ENCODE measurements at places on chromosomes 7 and 10. TPM values are rescaled to one million over a fixed set of nuclear protein-coding genes. Genes with fewer than 3 reads are reported as not detected.

DNA sequence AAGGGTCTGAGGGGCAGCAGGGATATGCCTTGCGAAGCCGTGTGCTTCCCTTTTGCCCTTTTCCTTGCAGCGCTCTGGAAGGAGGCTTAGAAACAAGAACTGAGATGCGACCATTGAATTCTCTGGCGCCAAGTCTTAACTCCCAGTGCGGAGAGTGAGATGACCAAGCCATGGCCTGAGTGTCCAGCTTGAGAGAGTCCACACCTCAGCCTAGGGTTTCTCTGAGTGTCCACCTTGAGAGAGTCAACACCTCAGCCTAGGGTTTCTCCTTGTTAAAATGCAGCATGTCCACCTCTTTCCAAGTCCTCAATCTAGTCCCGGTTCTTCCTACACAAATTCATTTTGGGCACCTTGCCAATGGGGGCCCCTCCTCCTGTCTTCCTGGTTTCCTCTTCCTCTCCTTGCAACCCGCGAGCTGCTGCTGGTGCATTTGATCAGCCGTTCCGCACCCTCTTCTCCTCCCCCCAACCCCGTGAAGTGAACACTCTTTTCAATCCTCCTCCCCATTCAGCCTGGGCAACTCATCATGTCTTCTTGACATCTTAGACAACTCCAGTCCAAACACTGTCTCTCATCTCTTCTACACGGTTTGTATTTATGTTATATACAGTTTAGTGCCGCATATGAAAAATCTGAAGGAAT lies 178.2 kb upstream of the PITRM1 start:
- no peak for DNase-seq

DNA sequence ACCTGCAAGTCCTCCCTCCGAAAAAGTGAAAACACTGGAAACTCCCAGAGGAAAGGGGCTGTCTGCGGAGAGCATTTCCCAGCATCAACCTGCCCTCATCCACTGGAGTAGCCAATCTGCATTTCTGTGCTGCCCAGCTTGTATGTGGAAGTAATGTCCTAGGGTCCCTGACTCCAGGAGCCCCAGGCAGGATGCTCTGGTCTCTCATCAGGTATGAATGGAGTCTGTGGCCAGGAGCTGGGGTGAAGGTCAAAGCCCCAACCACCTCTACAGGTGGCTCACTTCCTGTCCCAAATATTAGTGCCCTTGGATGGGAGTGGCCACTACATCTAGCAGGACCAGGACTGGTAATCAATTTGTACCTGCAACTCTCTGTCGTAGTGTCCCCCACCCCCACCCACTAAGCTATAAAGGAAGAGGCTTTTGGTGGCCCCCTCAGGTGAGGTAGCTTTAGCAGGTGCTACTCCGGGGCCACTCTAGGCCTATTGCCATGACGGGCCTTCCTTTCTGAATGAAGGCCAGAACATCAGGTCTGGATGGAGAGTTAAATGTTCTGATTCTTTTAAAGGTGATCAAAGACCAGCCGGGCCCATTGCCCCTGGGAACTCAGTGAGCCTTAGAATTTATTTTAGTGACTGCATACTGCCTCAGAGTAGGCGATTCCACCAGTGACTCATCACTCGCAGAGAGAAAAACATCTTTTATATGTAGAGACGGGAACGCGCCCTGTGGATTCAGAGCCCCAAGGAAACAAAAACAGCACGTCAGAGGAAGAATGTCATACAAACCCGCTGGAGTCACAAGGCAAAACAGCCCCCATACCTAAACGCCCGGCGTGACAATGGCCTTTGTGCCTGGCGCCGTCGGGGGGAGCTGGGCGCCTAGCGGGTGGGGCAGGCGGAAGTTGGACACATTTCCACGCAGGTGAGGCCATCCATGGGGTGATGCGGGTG lies 13.0 kb downstream of the EN2 start:
- DNase-seq = peak; percentile 17

DNA sequence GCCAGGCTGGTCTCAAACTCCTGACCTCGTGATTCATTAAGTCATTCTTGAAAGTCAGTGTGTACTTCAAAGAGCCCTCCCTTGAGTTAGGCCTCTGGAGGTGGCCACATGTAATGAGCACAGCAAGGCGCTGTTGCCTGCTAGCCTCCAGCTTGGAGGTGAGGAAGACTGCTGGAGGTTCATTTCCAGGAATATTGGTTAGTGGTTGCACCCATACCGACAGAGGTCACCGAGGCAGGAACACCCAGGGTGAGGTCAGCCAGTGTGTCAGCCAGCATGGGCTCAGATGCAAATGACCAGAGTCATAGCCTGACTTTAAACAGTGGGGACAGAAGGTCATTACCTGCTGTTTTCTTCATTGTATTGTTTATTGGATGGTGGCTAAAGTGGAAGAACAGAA lies 85.0 kb downstream of the PLPP4 start:
- no peak for DNase-seq

DNA sequence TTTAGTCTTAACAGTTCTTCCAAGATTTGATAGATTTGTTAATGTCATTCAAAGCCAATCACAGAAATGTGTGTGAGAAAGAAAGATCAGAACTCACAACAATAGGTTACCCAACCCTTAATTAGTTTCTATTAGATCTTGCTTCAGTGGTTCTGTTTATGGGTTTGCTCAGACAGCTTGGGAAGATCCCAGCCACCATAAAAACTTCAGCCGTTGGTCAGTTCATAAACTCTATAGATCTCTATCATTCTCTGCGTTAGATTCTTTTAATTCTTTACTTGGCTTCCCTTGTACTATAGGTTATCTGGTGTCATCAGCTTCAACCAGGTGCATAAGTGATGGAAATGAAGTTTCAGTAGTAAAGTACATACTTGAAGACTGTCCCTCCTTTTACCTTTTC lies 54.4 kb downstream of the ZNF277 start:
- no peak for DNase-seq

MRM2 gene
- 10.9 TPM for total RNA-seq

VWDE gene
- total RNA-seq = 17.0 TPM

- DNase-seq = no peak
Measured at GRCh38 chr7:54831644-54832095, 72.7 kb upstream of the SEC61G start.

- DNase-seq = no peak
Measured at GRCh38 chr10:79299397-79300241, 47.6 kb upstream of the PPIF start.

ICA1 gene
- total RNA-seq = 22.1 TPM

- no peak for DNase-seq
Measured at GRCh38 chr10:77189520-77189919, 448.1 kb downstream of the KCNMA1 start.

NPFFR1 gene
- total RNA-seq = 0.44 TPM

DNA sequence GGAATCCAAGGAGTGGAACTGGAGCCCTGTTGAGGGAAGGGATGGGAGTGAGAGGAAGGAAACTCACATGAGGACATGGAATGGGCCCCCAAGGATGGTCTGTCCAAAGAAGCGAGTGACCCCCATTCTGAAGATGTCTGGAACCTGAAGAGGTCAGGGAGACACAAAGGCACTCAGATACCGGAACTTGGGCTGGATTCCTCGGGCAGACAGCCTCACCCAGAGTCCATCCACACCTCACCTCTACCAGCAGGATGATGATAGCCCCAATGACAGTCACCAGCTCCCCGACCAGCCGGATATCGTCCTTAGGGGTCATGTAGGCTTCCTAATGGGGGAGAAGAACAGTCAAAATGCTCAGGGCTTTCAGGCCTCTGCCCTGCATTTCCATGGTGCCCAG lies 10.7 kb downstream of the TRPV6 start:
- DNase-seq = no peak

OR9A2 gene
- total RNA-seq = 2.0 TPM

DNA sequence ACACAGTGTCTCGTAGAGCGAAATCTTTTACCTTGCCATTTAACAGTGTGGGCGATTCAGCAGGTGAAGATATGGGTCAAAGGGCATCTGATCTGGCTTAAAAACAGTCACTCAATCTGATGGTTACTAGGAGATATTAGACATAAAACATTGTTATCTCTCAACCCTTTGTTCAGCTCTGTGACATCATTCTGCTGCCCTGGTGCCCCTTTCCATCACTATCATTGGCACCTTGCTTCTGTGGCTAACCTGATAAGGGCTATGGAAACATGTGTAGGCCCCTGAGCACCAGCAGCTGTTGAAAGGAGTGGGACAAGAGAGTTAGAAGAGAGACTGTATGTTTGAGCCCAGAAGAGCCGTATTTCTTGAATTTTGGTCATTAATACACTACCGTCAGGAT lies 650.3 kb downstream of the PHTF2 start:
- no peak for DNase-seq

DNA sequence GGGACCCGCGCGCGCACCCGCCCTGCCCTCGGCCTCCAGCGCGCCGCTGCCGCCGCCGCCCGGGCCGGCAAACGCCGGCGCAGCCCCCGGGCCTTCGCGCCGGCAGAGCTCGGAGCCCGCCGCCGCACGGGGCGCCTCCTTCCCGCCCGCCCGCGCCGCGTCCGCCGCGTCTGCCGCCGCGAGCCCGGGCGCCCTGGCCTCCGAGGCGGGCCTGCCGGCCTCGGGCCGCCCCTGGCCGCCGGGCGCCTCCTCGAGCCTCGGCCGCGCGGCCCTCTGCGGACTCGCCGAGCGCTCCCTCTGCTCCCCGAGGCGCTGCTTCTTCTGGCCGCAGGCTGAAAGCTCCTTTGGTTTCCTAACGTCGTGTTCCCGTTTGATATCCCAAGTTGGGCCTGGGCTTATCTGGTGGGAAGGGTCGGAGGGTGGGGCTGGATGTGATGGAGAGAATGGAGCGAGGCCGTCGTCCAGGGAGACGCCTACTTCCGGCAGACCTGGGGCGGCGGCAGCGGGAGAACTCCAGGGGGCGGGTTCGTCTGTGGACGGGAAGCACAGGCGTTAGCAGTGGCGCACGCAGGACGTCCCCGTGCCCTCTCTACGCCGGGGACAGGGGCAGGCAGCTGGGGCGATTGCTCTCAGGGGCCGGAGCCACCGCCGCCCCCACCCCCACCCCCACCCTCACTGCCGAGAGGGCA lies 221.0 kb downstream of the PHTF2 start:
- DNase-seq = peak; percentile 91

HYAL4 gene
- total RNA-seq = not detected

SLC18A3 gene
- total RNA-seq = not detected

GRCh38 chr7:38428041-38428440 lies 154.6 kb upstream of the TARP start:
- DNase-seq = no peak

NUB1 gene
- total RNA-seq = 62.7 TPM
